ENCODE measurements at places on chromosomes 6 and 20.

- DNase-seq, result no peak
Measured at GRCh38 chr6:52020945-52021570, 66.4 kb downstream of the PKHD1 start.

- DNase-seq, result no peak
Measured at GRCh38 chr6:41214559-41215238, 13.4 kb upstream of the TREML4 start.

DNA sequence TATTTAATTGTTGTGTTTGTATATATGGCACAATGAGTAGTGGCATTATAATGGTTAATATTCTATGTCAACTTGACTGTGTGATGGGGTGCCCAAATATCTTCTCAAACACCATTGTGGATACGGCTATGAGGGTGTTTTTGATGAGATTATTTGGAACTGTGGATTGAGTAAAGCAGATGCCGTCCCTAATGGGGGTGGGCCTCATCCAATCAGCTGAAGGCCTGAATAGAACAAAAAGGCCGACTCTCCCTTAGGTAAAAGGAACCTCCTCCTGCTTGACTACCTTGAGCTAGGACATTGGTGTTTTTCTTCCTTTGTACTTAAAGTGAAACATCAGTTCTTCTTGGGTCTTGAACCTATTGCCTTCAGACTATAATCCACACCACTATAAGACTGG is 207.8 kb downstream of the WDR27 start:
- DNase-seq, result no peak

DNA sequence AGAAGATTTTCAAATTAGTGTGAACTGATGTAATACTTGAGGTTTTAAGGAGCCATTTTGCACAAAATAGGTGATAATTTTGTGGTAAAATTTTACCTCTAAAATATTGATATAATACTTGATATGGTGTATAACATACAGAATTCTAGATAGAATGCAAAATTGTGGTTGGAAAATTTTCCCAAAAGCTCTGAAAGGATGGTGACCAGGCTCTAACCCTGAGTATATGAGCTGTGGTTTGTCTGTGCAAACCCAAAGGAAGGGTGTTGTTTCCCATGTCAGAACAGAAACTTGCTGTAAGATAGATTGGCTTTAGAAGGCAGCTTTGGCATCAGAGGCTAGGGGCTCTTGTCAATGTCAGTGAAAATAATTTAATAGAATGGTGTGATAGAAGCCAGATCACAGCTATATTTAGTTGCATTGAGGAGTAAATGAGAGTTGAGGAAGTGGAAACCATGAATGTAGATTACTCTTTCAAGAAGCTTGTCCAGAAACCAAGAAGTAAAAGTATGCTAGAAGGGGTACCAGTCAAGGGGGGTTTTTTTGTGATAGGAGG is 257.7 kb downstream of the FARS2 start:
- DNase-seq, result no peak

DNA sequence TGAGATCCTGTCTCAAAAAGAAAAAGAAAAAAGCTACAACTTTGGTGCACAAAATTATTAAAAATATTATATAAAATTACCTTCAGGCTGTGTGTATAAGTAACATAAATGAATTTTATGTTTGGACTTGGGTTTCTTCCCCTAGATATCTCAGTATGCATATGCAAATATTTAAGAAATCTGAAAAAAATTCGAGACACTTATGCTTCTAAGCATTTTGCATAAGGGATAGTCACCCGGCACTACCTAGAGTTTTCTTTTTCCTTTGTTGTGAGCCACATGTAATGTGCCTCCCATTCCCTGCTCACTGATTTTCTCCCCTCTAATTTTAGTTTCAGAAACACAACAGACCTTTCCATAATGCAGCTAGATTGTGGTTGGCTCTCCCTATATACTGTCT is 79.4 kb downstream of the NCOA3 start:
- DNase-seq, result no peak

- DNase-seq, result no peak
Measured at GRCh38 chr20:11520596-11520995, 397.1 kb upstream of the BTBD3 start.

DNA sequence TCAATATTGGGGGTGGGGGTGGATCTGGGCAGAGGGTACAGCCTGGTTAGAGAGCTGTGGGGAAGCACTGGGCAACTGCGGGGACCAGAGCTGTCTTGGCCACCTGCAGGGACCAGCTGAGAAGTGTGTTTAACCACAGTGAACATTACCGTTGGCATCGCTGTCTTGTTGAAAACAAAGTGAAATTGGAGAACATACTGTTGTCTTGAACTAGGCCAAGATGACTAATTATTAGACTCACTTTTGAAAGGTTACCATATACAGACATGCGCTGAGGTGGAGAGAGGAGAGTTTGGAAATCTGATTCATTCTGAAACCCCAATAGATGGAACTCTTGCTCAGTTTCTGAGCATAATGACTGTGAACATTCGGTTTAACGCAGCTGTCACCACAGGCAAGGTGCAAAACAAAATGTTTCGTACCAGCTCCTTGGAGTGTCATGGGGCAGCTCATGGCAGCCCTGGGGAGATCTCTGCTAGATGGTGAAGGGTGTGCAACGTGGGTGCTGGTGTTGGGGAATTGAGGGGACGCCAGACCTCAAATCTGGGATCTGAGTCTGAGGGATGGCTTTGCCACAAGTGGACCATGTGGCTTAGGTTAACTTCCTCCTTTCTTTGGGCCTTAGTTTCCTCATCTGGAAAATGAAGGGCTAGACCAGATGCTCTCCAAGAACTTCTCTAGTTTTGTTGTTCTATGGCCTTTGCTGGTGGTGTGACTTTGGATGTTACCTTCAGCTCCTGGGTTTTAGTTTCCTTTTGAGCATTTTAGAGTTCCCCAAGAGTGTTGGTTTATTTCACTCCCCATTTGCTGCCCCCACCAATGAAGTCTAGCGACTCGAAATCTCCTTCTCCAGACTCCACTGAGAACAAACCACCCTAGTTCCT is 24.6 kb upstream of the GTSF1L start:
- DNase-seq, result no peak

- no peak for DNase-seq
Measured at GRCh38 chr6:11702089-11702488, 76.5 kb downstream of the ADTRP start.

Measured in stimulated activated naive CD4-positive, alpha-beta T cell (primary cell).